Sigmoid colon (tissue), 7 donors: ENCODE measurements at places on chromosomes 4 and X. TPM values are rescaled to one million over a fixed set of nuclear protein-coding genes. Genes with fewer than 3 reads are reported as not detected.

CXCL1 gene
- total RNA-seq, result 1.5 TPM

FOXP3 gene
- not detected for total RNA-seq

TRIM60 gene
- not detected for total RNA-seq

C4orf50 gene
- 0.16 TPM for total RNA-seq

NDST3 gene
- total RNA-seq, result not detected

RAB39B gene
- 0.54 TPM for total RNA-seq

SSX7 gene
- total RNA-seq, result not detected

SSX4B gene
- not detected for total RNA-seq
